ENCODE measurements at places on chromosomes 16 and 17. TPM values are rescaled to one million over a fixed set of nuclear protein-coding genes. Genes with fewer than 3 reads are reported as not detected.
A peak's percentile ranks its signal among the peaks of the same experiment; 100 is the strongest.

DNA sequence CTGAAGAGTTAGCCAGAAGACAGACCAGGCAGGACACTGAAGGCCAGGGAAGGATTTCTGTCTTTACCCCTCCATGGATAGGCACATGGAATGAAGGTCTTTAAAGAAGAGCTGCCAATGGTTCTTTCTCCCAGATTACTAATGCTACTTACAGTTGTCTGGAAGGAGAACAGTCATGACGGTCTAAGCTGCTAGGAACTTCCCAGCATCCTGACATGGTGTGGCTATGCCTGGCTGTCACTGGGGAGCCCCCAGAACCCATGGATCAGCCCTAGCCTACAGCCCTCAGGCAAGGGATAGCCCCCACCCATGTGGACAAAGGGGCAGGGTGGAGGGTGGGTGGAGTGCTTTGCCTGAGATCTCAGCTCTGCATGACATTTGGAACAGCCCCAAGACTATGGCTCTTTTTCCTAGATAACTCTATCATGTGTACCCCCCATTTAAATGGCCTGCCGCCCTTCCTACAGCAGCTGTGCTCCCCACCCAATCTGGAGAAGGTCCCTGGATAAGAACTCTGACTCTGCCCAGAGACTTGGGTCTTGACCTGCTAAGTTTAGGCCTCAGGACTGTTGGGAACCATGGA is 9.2 kb upstream of the KAT7 start:
- DNase-seq, result no peak

DNA sequence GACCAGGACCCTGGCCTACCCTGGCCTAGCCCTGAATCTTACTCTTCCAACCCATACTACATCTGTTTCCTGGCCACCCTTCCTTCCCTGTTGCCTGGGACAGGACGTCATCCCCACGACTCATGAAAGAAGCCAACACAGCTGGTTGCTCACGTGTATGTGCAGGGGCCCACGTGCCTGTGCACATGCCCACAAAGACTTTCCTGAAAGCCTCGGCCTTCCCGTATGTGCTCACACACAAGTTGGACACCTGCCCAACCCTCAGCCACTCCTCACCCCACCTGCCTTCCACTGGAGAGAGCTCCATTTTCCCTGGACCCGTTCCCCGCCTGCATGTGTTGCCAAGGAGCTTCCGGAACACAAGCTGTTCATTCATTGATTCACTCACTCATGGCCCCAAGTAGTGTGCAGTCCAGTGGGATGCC is 7.0 kb downstream of the PLXDC1 start:
- peak; percentile 95 for DNase-seq

CD79B gene
- total RNA-seq, result 7.9 TPM

ZNF267 gene
- total RNA-seq, result 12.8 TPM
